ENCODE measurements at places on chromosomes 13 and 19.

DNA sequence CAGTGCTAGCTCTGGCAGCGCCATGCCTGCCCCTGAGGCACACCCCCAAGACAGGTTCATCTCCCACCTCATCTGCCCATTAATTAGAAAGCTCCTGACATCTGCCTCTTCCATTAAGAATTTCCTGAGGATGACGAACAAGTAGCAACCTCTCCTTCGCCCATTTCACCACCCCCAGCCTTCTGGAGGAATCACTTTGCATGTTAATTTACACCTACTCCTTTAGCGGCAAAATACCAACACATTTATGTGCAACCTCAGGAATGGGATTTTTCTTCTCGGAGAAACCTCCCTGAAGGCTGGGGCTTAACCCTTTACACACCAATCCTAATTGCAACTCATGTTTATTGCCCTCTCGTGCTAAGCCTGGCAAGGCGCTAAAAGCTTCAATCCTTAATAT, 13.8 kb downstream of the SLC7A1 start:
- DNase-seq, result no peak

GRCh38 chr19:47229676-47230053, 1.3 kb downstream of the BBC3 start:
- DNase-seq, result peak; percentile 50

DNA sequence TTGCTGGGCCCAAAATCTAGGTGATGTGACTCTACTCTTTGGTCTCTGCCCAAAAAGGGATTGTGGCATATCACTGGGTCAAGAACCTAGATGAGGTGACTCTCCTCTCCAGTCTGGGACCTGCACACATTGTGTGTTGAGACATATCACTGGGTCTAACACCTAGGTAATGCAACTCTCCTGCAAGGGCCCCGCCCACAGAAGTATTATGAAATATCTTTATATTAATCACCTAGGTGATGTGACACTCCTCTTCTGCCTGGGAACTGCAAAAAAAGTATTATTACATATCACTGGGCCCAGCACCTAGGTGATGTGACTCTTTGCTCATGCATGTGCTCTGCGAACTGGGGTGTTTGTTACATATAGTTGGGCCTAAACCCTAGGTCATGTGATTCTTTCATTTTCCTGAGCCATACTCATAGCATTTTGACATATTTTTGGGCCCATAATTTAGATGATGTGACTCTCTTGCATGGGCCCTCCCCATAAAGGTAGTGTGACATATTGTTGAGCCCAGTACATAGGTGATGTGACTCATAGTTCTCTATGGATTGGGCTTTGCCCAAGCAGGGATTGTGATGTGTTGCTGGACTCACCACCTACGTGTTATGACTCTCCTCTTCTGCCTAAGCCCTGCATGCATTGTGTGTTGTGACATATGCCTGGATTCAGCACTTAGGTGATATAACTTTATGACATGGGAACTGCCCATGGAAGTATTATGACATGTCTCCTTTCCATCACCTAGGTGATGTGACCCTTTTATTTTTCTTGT, 11.2 kb upstream of the ZNF681 start:
- DNase-seq, result no peak

- DNase-seq, result no peak
Measured at GRCh38 chr13:77465603-77466195, 69.8 kb upstream of the SCEL start.

GRCh38 chr13:43766725-43767124, 20.0 kb downstream of the ENOX1 start:
- no peak for DNase-seq

Data from RKO (cell line).